GM23248 (cell line): ENCODE measurements at places on chromosomes 2 and 18. TPM values are rescaled to one million over a fixed set of nuclear protein-coding genes. Genes with fewer than 3 reads are reported as not detected.
A peak's percentile ranks its signal among the peaks of the same experiment; 100 is the strongest.

DNA sequence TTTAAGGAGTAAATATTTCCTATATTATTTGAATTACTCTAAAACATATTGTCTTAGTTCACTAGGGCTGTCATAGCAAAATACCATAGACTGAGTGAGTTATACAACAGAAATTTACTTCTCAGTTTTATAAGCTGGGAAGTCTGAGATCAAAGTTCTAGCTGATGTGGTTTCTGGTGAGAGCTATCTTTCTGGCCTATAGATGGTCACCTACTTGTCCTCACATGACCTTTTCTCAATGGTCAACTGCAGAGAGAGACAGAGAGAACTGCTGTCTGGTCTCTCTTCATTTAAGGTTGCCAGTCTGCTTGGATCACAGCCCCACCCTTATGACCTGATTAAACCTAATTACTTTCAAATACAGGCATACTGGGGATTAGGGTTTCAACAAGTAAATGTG, 490.9 kb downstream of the FBXO15 start:
- DNase-seq = no peak

The EPHA4 gene
- 42.2 and 47.8 TPM in 2 replicates for total RNA-seq

- DNase-seq = peak; percentile 68
Measured at GRCh38 chr2:134401789-134402188, 147.9 kb downstream of the MGAT5 start.

- no peak for DNase-seq
Measured at GRCh38 chr2:234789556-234790325, 162.1 kb upstream of the SH3BP4 start.

DNA sequence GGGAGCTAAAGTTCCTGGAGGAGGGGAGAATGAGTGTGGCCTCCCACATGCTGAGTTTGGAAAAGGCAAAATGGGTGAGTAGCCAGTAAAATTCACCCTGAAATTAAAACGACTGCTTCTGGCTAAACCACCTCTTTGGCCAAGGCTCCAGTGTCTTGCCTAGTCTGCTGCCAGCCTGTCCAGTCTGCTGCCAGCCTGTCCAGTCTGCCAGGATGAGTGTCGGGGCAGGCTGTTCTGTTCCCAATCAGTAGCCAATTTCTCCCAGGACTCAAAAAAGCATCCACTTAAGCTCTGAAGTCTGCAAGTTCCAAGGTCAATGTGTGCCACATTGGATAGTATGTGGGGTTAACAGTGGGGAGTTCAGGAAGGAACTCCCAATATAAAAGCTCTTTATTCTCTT, 134.6 kb upstream of the KLHL29 start:
- no peak for DNase-seq
